ENCODE measurements at places on chromosomes 11 and 22.

DNA sequence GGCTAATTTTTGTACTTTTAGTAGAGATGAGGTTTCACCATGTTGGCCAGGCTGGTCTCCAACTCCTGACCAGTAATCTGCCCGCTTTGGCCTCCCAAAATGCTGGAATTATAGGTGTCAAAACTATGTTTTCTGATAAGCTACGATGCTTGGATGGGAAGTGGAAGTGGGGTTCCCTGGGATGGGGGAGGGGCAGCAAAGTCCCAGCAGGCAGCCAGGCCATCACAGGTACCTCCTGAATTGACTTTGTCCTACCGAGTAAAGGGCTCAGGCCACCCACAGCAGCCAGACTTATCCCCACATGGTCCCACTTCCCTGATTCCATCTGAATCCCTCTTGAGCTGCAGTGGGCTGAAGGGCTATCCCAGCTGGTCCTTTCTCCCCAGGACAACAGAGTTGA is 6.9 kb downstream of the FTH1 start:
- no peak for DNase-seq

DNA sequence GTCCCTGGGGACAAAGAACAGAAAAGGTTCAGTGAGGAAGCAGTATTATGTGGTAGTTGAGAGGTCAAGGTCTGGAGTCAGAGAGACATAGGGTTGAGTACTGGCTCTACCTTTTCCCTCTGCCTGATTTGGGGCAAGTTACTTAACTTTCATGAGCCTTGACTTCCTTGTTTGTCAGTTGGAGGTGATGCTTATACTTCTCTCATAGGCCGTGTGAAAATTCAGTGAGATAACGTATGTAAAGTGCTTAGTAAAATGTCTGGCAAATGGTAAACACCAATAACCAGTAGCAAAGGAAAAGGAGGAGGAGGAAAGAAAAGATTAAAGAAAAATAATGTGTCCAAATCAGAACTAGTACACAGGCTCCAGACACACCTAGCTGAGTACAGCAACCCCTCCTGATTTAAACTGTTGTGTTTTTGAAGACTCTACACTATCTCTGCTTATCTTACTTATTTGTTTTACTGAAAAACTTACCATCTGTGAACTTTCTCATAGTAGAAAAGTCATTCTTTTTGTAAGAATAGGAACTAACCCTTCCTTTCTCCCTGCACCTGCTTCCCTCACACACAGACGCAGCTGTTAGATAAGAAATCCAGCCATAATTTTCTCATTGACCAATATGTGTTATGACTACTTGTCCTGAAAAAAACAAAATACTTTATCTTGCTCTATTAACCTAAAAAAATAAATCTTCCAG is 126.9 kb downstream of the CD44 start:
- DNase-seq = no peak

DNA sequence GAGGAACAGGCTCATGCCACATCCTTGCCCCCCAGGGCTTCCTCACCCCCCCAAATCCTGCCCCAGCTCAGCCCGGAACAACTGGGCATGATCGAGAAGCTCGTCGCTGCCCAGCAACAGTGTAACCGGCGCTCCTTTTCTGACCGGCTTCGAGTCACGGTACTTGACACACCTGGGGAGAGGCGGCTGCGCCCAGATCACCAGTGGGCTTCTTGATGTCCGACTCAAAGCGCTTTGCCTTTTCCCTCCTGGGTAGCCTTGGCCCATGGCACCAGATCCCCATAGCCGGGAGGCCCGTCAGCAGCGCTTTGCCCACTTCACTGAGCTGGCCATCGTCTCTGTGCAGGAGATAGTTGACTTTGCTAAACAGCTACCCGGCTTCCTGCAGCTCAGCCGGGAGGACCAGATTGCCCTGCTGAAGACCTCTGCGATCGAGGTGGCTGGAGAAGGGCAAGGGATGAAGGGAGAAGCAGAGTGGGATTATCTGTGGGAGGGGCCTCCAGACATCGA is 3.5 kb downstream of the NR1H3 start:
- no peak for DNase-seq

DNA sequence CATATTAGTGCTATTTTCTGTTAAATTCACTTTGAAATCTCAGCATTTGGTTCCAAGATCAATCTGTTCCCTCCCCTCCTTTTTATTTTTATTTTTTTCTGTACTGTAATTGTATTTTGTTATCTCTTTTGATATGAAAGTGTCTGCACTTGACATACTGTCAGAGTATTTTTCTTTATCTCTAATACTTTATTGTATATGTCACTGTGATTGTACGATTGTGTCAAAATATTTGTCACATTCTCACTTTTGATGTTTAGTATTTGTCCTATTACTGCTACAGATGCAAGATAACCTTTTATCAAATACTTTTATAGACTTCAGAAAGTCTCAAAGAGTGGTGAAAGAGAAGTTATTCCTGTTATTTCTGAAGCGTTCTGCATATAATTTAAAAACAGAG is 323.5 kb downstream of the JRKL start:
- no peak for DNase-seq

DNA sequence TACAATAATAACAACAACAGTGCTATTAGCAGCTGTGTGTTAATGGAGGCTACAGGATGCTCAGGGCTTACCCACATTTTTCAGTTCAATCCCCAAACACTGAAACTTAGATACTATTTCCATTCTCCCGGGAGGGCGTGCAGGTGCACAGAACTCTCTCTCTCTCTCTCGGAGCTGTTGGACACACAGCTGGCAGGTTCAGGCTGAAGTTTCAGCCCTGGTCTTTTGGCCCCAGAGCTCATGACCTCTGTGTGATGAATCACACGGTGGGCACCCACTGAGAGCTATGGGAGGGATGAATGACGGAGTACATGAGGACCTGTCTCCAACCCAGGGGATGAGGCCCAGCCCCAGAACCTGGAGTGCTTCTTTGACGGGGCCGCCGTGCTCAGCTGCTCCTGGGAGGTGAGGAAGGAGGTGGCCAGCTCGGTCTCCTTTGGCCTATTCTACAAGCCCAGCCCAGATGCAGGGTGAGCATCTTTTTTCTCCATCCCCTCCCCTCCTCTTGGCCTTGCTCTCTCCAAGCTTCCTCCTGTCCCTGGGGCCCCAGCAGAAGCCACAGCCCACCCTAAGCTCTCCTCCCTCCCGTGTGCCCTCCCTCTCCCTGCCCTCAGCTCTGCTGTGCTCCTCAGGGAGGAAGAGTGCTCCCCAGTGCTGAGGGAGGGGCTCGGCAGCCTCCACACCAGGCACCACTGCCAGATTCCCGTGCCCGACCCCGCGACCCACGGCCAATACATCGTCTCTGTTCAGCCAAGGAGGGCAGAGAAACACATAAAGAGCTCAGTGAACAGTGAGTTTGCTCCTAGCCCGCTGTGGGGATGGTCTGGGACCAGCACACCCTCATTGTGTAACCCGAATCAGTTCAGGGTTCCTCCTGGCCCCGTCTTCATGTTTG is 16.9 kb downstream of the CSF2RB start:
- no peak for DNase-seq

- peak; percentile 55 for DNase-seq
Measured at GRCh38 chr11:96424693-96425092, 34.9 kb downstream of the JRKL start.

- no peak for DNase-seq
Measured at GRCh38 chr11:10287140-10287539, 6.9 kb downstream of the SBF2 start.

GRCh38 chr22:21579474-21579851 is 11.9 kb downstream of the UBE2L3 start:
- no peak for DNase-seq

GRCh38 chr22:26828311-26828710 is 170.9 kb downstream of the MIAT start:
- peak; percentile 44 for DNase-seq

- DNase-seq = no peak
Measured at GRCh38 chr22:17302616-17303015, 66.6 kb upstream of the CECR2 start.

DNA sequence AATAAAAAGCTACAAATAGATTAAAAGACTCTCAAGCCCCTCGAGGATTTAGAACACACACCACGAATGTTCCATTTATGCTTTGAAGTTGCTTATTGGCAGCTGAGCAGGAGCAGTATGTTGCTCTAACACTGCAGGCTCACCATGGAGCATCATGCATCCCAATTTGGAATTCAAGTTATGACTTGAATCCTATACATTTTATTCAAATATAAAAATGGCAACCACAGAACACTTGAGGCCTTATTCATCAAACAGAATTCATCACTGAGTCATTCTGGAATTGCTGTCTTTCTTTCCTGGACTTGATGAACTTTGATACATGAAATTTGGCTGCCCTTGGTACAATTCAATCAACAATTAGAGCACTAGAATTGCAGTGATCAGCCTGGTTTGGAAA is 24.5 kb upstream of the BLID start:
- peak; percentile 91 for DNase-seq

- no peak for DNase-seq
Measured at GRCh38 chr11:8315954-8316353, 52.3 kb upstream of the LMO1 start.

DNA sequence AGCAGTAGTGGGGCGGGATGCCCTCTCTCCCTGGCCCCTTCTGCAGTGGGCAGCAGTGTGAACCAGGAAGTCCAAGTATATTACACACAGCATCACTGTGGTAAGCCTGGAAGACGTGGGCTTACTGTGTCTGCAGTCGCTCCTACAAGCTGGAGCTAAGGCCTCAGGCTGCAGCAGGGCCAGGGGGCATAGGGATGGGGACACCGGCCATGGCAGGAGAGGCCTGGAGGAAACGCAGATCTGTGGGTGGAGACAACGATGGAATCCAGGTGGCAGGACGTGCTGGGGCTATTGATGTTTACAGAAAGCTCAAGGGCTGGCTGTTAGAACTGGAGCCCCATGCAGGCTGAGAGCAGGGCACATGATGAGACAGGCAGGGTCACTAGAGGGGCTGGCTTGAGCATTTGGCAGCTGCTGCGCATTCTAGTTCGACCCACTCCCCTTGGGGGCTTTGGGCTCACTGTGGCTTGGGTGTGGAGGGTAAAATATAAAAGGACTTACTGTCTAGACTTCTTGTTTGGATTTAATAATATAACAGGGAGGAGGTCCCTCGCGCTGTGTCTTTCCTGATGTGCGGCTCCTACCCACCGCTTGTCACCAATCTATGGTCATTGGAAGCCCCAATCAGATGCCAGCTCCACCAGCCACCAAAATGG is 539.5 kb downstream of the TBC1D22A start:
- no peak for DNase-seq

- DNase-seq = no peak
Measured at GRCh38 chr11:67648140-67648795, 2.3 kb downstream of the ACY3 start.

DNA sequence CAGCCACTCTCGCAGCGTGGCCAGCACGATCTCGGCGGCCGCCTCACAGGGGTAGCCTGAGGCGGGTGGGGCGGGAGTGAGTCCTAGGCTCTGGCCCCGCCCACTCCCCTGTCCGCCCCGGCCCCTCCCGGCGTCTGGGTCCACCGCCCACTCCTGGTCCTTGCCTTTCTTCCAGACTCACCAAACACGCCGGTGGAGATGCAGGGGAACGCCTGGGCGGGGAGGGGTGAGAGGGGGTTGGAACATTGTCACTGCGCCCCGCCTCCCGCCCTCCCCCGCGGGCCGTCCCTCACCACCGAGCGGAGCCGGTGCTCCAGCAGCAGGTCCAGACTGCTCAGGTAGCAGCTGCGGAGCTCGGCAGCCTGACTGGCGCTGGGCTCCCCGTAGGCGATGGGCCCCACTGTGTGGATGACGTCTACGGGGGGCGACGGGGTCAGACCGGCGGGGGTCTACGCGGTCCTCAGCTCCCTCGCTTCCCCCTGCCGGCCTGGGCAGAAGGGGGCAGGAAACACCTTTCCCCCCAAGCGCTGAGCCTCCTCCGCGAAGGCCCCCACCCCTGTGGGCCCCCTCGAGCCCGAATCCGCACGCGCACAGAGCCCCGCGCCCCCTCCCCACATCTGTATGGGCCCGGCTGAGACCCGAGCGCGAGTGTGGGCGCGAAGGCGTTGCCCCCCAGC is 13.2 kb downstream of the OTUB1 start:
- peak; percentile 42 for DNase-seq

DNA sequence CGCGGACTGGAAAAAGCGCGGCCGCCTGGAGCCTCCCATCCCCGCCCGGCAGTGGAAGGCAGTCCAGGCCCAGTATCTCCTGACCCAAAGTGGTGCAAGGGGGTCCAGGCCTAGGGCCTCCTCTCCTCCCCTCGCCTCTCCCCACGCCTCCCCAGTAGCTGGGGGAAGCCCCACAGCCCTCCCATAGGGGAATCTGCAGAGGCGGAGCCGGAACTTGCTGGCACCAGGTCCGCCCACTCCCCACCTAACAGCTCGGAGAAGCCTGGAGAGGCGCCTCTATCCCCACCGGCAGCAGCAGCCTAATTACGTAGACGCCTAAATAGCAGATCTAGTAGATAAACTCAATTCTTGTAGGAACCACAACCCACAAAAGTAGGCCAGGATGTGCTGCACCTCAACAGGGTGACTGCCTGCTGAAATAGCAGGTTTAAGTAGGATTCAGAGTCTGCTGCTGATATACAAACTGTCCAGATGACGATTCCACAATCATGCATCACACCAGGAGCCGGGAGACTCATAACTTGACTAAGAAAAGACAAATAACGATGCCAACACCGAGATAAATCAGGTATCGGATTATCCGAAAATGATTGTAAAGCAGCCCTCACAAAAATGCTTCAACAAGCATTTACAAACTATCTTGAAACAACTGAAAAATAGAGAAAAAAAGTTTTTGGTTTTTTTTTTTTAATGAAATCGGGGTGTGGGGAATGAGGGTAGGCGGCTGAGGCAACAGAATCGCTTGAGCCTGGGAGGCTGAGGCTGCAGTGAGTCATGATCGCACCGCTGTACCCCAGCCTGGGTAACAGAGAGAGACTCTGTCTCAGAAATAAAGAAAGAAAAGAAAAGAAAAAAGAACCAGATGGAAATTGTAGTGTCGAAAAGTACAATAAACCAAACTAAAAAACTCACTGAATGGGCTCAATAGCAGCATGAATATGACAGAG is 11.4 kb upstream of the BRD1 start:
- DNase-seq = no peak

DNA sequence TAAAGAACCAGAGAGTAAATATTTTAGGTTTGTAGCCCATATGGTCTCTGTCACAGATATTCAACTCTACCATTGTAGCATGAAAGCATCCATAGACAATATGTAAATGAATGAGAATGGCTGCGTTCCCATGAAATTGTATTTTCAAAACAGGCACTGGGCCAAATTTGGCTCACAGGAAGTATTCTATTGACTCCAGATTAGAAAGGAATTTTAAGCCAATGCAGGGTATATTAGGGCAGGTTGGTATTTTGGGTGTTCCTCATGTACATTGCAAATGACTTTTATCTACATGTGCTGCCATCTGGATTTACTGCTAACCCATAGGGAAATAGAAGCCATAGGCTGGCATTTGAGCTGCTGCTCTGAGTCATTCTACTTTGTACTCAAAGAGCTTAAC is 35.1 kb upstream of the PDGFD start:
- no peak for DNase-seq
